ENCODE measurements at places on chromosomes 1 and 21.

DNA sequence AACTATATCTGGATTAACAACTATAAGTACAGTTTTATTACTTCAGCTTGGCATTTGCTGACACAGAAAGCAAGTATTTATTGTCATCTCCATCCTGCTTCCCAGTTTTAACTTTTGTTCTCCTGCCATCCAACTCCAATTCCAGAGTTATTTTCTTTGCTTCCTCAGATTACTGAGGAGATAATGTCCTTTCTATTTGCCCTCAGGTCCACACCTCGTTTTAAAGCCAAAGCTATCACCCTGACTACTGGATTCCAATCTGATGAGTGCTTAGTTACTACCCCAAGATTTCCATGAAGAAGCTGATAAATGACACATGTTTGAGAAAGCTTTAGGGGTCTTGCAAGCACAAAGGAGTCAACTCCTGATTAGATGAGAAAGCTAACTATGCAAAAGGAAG lies 25.2 kb downstream of the ACKR1 start:
- no peak for DNase-seq

DNA sequence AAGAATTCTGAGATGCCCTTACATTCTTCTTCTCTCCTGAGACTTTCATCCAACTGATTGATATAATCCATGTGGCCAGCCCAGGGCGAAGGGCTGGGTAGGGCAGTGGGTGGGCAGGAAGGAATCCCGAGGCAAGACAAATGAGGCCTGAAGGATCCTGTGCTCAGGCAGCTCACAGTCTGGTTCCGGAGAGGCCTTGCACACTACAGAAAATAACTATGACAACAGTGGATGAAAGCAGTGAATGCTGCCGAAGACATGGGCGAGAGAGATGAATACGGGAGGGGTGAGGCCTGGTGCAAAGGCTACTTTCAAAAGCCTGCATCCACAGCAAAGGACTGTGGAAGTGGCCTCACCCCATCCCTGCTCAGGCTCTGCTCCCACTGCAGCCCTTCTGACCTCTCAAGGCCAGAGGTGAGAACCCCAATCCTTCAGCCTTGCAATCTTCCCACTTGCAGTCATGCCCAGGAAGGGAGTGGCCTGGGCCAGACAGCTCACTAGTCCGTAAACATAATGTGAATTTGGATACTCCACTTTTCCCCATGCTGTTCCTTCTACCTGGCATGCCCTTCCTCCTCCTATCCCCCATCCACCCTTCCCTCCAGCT lies 183.7 kb upstream of the EDN2 start:
- no peak for DNase-seq

GRCh38 chr1:185896863-185897262 lies 162.7 kb downstream of the HMCN1 start:
- DNase-seq: no peak

GRCh38 chr1:59433440-59433813 lies 136.5 kb downstream of the FGGY start:
- DNase-seq: no peak

DNA sequence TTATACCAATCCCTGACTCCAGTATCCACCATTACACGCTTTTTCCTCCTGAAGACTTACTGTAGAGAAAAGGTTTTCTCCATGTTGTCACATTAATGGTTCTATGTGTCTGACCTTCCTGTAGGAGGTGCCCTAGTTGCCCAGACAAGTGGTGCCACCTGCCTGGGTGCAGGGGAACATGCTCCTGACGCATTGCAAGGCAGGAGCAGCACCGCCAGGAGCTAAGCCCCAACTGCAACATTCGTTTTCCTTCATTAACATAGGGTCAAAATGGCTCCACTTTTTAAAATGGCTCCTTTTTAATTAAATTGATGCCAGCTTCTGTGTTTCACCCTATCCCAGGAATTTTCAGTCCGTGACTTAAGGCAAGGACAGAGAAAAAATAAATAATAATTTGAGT lies 220.1 kb upstream of the SAMSN1 start:
- no peak for DNase-seq

GRCh38 chr1:235416662-235417049 lies 49.4 kb downstream of the TBCE start:
- DNase-seq: no peak

DNA sequence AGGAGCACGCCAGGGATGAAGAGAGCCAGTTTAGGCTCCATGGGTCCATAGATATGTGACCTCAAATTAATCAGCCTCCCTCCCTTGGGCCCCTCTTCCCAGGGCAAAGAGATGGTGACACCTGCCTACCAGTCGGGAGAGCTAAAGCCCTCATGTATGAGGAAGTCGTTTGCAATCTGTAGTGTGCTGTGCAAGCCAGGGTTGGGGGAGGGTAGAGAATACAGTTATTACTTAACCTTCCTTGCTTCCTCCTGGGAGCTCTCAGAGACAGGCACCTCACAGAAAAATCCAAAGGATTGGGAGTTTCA lies 4.0 kb downstream of the PGLYRP4 start:
- DNase-seq: no peak

DNA sequence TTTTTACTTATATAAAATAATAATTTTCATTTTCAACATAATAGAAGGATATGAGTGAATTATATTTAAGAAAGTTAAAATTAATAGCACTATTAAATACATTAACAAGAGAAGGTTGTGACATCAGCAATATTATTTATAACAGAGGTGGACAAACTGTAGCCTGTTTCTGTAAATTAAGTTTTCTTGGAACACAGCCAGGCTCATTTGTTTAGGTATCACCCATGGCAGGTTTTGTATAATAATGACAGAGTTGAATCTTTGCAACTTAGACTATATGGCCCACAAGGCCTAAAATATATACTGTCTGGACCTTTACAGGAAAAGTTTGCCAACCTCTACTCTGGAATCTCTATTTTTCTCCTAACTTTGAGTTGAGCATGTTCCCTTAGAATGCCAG lies 42.8 kb upstream of the CACYBP start:
- no peak for DNase-seq

- DNase-seq: no peak
These were observed 84.5 kb upstream of the SAMSN1 start for GRCh38 chr21:14630556-14631069.

GRCh38 chr1:108503062-108503733 lies 53.1 kb downstream of the NBPF6 start:
- DNase-seq: no peak

DNA sequence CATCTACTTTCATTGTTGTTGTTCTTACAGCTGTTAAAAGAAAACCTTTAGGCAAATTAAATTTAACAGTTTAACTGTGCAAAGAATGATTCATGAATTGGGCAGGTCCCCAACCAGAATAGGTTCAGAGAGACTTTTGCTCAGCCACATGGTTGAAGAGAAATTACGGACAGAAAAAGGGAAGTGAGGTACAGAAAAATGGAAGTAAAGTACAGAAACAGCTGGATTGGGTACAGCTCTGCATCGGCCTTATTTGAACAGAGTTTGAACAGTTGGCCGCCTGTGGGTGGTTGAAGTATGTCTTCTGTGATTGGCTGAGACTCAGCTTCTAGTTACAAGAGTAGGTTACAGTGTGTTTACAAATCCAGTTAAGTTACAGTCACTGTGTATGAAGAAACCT lies 210.1 kb downstream of the FGGY start:
- no peak for DNase-seq

- no peak for DNase-seq
These were observed 262.1 kb downstream of the BRINP2 start for GRCh38 chr1:177432897-177433296.

DNA sequence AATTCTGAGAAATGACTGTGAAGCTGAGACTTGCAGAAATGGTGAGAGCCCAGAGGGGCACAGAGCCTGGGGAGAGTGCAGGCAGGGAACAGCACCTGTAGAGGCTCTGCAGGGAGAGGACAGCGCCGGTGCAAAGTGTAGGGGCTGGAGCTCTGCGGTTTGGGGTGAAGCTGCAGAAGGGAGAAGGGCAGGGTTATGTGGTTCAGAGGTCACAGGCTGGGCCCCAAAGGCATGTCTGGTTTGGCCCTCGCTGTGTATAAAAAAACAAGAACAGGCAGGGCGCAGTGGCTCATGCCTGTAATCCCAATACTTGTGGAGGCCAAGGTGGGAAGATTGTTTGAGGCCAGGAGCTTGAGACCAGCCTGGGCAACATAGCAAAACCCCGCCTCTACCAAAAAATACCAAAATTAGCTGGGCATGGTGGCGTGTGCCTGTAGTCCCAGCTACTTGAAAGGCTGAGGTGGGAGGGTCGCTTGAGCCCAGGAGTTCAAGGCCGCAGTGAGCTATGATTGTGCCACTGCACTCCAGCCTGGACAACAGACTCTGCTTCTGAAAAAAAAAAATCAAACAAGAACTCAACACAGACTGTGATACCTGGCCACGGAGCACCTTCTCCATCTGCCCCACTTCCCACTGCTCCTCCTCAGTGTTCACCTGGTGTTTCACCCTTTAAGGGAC lies 29.1 kb downstream of the SERINC2 start:
- no peak for DNase-seq

GRCh38 chr1:204080163-204080903 lies 7.4 kb downstream of the SOX13 start:
- no peak for DNase-seq

DNA sequence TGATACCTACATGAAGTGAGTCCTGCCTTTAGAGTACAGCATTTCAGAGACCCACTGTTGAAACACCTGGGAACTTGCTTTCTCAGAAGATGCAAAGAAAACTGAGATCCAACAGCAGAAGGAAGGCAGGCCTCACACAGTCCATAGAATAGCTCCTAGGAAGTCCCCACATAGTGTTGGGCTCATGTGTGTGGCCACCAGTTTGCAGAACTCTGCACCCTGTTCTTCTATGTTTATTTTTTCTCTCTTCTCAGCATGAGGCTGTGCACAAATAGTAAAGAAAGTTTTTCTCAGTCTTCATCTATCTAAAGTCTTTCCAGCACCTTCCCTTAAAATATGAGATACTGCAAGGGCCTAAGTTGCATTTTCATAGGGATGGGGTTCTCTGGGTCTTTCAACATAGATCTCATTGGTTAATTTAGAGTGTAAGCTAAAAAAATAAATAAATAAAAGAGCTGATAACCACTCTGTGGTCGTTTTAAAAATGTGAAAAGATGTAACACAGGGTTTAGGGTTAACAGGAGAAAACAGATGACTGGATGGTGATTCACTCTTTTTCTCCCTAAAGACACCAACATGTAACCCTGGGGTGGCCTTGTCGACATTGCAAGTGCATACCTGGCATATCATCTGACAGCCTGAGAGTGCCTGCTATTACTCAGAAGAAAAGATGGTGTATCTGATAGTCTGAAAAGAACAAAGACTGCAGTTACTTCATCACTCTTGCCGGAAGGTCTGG lies 94.6 kb downstream of the ZC3H11B start:
- DNase-seq: no peak

DNA sequence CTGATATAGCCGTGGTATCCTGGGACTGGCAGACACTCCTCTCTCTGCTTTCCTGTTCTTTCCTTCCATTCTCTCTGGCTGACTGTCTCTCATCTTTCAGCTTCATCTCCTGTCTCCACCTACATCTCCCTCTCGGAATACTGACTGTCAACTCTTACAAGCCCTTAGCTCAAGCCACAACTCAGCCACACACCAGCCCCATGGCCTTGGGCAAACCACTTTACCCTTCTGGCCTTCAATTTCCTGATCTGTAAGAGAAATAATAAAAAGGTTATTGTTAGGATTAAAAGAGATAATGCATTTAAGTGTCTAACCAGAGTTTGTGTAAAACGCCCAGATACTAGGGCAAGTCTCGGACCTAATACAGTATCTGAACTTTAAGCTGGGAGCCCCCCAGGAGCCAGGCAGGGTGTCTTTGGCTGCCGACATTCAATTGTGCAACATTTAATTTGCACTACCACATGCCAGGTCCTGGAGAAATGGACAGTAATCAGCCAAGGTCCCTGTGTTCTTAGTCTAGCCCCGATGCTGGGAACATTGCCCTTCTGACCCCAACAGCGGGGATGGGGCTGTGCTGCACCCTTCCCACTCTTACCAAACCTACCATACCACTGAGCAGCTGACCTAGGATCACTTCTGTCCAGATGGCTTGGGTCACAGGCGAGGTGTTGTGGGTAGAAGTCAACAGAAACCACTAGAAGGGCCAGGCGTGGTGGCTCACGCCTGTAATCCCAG lies 5.1 kb downstream of the ECHDC2 start:
- no peak for DNase-seq

- no peak for DNase-seq
These were observed 148.4 kb downstream of the COP1 start for GRCh38 chr1:176058686-176059085.

GRCh38 chr1:10252508-10252907 lies 42.1 kb downstream of the KIF1B start:
- DNase-seq: no peak

- DNase-seq: no peak
These were observed 723.7 kb downstream of the RWDD3 start for GRCh38 chr1:95957748-95958147.

DNA sequence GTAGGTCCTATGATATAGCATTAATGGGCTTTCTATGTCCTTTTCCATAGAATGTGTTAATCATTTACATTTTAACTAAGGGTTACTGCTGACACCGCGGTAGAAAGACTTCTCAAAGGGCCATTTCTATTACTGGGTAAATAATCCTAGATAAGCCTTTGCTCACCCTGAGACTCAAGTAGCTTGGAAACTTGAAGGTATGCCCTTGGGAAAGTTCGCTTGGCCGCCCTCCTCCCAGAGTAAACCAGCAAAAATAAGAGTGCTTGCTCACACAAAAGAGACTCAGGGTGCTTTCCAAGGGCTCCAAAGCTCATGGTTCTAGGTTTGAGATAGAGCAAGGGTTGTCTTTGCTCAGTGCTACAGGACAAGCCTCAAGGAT lies 85.8 kb upstream of the TMPRSS2 start:
- no peak for DNase-seq

DNA sequence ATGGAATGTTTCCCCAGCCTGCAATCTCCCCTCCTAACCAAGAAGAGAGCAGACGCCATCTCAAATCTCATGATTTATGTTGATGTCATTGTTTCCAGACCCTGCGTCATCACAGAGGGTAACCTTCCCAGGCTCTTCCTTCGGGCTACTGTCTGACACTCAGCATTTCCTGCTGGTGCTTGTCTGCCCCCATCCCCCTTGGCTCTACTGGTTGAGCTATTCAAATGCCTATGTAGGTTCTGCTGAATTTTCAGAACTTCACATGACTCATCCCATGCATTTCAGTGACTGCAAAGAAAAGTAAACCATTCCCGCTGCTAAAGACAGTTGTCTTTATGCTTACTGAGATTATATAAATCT lies 24.8 kb upstream of the ITPKB start:
- DNase-seq: no peak

- no peak for DNase-seq
These were observed 29.5 kb downstream of the LMO4 start for GRCh38 chr1:87358219-87358618.

GRCh38 chr1:59113876-59114457 lies 182.9 kb upstream of the FGGY start:
- no peak for DNase-seq

DNA sequence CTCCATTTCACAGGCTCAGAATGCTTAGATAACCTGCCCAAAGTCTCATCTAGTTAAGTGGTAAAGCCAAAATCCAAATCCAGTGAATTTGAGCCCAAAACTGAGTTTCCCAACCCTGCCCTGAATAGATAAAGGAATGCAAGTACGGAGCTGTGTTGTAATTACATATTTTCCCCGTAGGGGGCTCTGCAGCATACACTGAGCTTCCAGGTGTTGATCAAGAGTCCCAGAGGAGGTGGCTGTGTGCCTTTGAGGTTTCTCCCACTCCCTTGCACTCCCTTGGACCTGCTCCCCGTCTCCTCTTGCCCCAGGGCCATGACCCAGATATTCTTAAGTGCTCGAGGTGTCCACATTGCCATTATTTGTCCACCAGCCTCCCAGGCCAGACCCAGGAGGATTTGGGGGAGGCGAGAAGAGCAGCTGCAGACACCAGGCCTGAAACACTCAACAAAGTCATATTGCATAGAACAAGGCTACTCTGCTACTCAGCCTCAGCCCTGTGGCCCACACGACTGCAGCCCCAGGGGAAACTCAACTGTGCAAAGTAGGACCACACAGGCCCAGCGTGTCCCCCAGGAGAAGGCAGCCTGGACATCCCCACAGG lies 18.4 kb upstream of the LY9 start:
- DNase-seq: peak; percentile 25
